ENCODE measurements at places on chromosomes 4 and X. TPM values are rescaled to one million over a fixed set of nuclear protein-coding genes. Genes with fewer than 3 reads are reported as not detected.

Gene MAGEA1
- not detected for total RNA-seq

Gene HAUS7
- total RNA-seq, result 29.6 TPM

Gene NSD2
- 120 TPM for total RNA-seq

Gene NKX3-2
- total RNA-seq, result 3.0 TPM

Gene DACH2
- total RNA-seq, result not detected

Gene ENPEP
- total RNA-seq, result 0.56 TPM

Gene MAGEB16
- not detected for total RNA-seq

Gene SLC10A4
- total RNA-seq, result not detected

DNA sequence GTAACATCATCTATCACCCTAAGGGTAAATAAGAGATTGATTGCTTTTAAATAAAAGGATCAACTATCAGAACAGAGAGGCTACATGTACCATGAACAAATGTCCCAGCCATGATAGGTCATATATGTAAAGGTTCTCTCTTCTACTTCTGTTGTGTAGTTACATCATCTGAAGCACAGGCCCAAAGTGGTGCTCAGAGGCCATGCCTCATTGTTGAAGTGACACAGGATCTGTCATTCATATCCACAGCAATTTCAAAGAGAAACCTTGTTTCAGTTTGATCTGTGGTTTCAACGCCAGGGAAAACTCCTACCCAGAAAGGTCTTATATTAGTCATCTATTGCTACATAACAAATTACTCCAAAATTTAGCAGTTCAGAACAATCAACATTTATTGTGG, 269.2 kb upstream of the MAOA start:
- H3K27me3 ChIP-seq, result no peaks in the 10 kb centered on the region
- no peak overlapping the region for H3K27ac ChIP-seq
- no peak overlapping the region for H3K4me3 ChIP-seq
- no peaks in the 10 kb centered on the region for H3K36me3 ChIP-seq

DNA sequence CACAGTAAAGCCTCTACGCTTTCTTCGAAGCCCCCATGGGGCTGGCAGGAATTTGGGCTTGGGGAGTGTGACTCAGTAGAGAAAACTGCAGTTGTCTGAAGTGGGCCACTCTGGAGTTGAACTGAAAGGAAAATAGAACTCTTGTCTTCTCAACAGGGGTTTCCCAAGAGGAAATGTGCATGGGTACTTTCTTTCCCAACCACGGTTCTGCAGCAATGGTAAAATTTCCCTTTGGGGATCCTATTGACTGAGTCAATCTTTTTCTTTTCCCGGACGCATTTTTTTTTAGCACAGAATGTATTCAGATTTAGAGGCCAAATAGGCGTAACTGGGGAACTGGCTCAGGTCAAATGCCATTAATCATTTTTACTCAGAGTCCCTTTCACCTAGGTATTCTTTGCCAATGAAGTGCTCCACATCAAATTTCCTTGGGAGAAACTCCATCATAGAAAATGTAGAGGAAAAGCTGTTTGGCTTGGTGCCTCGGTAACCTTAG, 269.3 kb downstream of the STIM2 start:
- no peaks in the 10 kb centered on the region for H3K36me3 ChIP-seq
- DNase-seq, result no peak
- no peaks in the 10 kb centered on the region for H3K4me1 ChIP-seq
- no peak overlapping the region for H3K4me3 ChIP-seq

- no peaks in the 10 kb centered on the region for H3K4me1 ChIP-seq
- peak; percentile 75 for DNase-seq
- no peaks in the 10 kb centered on the region for H3K36me3 ChIP-seq
Observed at GRCh38 chr4:169791527-169792156, 33.9 kb upstream of the HPF1 start.

DNA sequence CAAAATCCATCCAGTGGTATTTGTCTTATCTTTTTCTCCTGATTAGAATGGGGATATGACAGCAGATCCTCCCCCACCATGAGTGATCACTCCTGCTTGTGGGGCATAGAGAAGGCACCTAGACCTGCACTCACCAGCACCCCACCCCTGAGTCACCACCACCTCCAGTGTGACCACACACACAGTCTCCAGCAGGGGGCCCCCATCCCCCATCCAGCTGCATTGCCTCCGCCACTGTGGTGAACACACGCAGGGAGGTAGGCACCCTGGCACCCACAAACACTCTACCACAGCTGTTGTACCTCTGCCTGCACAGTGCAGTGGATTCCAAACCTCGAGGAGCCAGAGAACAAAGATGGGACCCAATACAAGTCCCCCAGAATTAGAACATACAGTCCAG, 9.0 kb upstream of the MAGEA8 start:
- no peak overlapping the region for H3K27ac ChIP-seq
- no peaks in the 10 kb centered on the region for H3K4me1 ChIP-seq
- H3K36me3 ChIP-seq, result no peaks in the 10 kb centered on the region
- no peaks in the 10 kb centered on the region for H3K27me3 ChIP-seq
- peak; percentile 62 for DNase-seq

DNA sequence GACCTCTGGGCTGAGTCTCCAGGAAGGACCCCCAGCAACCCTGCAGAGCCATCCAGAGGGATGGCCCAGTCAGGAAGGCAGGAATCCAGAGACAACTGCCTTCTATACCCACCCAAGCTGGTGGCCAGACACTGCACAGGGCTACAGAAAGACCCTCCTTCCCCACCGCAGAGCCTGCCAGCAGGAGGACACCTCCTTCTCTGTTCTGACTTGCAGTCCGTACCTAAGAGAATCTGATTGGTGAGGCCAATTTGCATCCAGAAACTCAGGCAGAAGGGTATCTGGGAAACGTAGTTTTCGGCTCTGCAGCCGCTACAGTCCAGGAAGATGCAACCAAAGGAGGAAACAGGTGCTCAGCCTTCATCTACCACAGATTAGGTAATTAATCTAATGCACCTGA, 155.4 kb upstream of the FRG1 start:
- H3K27me3 ChIP-seq, result no peaks in the 10 kb centered on the region
- H3K4me3 ChIP-seq, result no peak overlapping the region
- H3K36me3 ChIP-seq, result no peaks in the 10 kb centered on the region

DNA sequence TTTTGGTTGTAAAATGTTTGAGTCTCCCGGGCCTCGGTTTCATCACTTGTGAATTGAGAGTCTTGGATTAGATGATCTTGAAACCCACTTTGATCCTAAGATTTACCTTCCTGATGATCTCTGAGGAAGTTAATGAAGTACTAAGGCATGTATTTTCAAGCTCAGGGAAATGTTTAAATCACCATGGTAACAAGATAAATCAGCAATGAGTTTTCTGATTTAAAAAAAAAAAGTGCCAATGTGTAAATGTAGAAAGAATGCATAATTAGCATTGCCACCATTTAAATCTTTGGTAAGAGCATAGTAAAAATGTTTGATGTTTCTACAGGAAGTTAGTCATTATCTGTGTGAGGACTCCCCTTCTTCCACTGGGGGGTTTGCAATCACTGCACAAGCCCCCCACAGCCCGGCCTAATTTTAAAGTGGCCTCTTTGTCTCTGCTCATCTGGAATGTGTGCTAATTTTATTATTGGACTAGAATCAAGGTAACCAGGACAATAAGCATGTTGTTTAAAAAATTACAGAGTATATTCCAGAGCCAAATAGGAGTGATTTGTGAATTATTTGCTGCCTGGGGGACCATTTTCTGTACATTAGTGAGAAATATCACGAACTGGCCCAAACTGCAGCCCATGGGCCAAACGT, 93.6 kb downstream of the SLC34A2 start:
- H3K27ac ChIP-seq, result no peak overlapping the region
- no peaks in the 10 kb centered on the region for H3K27me3 ChIP-seq
- DNase-seq, result no peak
- H3K4me3 ChIP-seq, result no peak overlapping the region
- no peaks in the 10 kb centered on the region for H3K4me1 ChIP-seq

- no peak overlapping the region for H3K4me3 ChIP-seq
- H3K27me3 ChIP-seq, result no peaks in the 10 kb centered on the region
- H3K36me3 ChIP-seq, result no peaks in the 10 kb centered on the region
- no peaks in the 10 kb centered on the region for H3K4me1 ChIP-seq
- DNase-seq, result no peak
Observed at GRCh38 chr4:1583051-1583785, 100.9 kb downstream of the FAM53A start.

DNA sequence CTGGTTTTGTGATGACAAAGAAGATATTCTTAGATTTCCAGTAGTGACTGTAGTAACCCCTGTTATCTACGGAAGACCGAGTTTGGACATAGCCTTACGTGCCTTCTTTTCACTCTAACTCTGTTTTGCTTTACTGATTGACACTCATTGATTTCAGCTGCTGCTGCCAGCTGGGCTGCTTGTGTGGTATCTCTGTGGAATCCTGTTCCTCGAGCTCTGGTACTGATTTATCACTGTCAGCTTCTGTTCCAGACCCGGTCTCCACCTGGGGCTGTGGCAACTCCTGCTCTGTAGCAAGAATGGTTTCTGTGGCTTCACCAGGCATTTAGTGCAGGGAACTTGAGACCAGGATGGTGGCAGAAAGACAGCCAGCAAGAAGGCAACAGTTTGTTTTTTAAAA, 24.6 kb upstream of the LAP3 start:
- DNase-seq, result no peak
- H3K36me3 ChIP-seq, result no peaks in the 10 kb centered on the region
- no peak overlapping the region for H3K4me3 ChIP-seq
- H3K27me3 ChIP-seq, result no peaks in the 10 kb centered on the region
- no peaks in the 10 kb centered on the region for H3K4me1 ChIP-seq
- no peak overlapping the region for H3K27ac ChIP-seq

- no peak for DNase-seq
- H3K4me3 ChIP-seq, result no peak overlapping the region
- H3K4me1 ChIP-seq, result no peaks in the 10 kb centered on the region
Observed at GRCh38 chr4:30454504-30454903, 265.7 kb upstream of the PCDH7 start.

GRCh38 chrX:3161681-3162080, 120.4 kb downstream of the ARSF start:
- peaks cover 29% of the 10 kb centered on the region for H3K4me1 ChIP-seq
- H3K27me3 ChIP-seq, result no peaks in the 10 kb centered on the region
- H3K36me3 ChIP-seq, result no peaks in the 10 kb centered on the region
- H3K4me3 ChIP-seq, result no peak overlapping the region
- no peak for DNase-seq
- H3K27ac ChIP-seq, result peak overlapping the region; percentile 68

DNA sequence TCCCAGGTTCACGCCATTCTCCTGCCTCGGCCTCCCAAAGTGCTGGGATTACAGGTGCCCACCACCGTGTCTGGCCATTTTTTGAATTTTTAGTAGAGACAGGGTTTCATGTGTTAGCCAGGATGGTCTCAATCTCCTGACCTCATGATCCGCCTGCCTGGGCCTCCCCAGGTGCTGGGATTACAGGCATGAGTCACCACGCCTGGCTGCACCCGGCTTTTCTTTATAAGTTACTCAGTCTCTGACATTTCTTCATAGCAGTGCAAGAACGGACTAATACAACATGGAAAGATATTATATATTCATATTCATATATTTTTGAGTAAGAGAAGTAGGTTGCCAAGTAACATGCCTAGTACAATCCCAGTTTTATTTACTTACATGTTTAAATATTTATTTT, 22.9 kb downstream of the SHROOM3 start:
- H3K4me3 ChIP-seq, result no peak overlapping the region
- no peaks in the 10 kb centered on the region for H3K27me3 ChIP-seq
- peak overlapping the region; percentile 81 for H3K27ac ChIP-seq
- peak; percentile 21 for DNase-seq
- H3K36me3 ChIP-seq, result no peaks in the 10 kb centered on the region

DNA sequence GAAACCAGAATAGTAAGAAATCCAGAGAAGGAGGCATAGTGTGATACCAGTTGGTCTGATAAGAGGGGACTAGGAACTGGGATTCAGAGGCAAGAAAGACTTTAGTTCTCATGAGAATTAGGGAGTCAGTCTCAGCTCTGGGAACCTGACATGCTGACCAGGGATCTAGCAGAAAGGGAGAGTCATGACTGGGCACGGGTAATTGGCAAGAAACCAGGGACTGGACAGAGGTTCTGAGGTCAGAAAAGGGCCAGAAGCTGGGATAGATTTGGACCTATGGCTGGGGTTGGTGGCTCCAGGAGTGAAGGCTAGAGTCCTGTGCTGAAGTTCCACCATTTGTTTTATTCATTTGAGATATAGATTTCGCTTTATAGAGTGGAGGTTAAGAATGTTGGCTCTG, 110.2 kb upstream of the C1GALT1C1 start:
- no peaks in the 10 kb centered on the region for H3K27me3 ChIP-seq
- no peak overlapping the region for H3K4me3 ChIP-seq
- DNase-seq, result no peak
- H3K36me3 ChIP-seq, result no peaks in the 10 kb centered on the region

DNA sequence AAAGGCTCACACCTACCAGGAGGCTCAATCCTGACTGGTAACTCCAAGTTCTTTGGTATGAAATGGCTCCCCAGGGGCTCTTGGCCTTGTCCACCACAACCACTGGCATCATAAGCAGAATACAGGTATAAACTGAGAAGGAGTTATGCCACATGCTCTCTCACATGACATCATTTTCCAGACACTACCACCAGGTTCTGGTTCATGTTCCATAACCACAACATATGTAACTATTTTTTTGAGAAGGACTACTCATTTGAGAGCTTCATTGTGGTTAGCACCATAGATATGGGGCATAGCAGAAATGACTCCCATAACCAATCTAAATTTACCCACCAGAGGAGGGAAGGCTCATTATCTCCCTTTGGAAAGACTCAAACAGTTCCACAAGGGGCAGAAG, 19.6 kb downstream of the PRDM5 start:
- H3K4me1 ChIP-seq, result no peaks in the 10 kb centered on the region
- no peak overlapping the region for H3K27ac ChIP-seq
- no peak for DNase-seq
- H3K4me3 ChIP-seq, result no peak overlapping the region
- H3K27me3 ChIP-seq, result no peaks in the 10 kb centered on the region

DNA sequence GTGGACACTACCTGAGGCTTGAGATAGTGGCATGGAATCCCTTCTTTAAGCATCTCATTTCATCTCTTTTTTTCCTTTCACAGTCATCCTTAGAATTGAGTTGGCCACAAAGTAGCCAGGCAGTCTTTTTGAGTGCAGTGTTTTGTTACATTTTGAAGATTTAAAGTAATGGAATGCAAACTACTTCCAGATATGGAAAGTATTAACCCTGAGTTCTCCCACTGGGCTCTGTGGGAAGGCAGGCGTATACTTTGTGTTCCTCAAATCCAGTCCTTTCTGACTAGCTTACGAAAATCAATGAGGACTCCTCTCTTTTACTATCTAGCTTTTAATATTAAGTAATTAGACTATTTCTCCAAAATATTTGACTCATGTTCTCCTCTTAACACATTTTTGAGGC, 29.9 kb downstream of the PCDH10 start:
- H3K27me3 ChIP-seq, result no peaks in the 10 kb centered on the region
- H3K27ac ChIP-seq, result no peak overlapping the region
- H3K36me3 ChIP-seq, result no peaks in the 10 kb centered on the region

DNA sequence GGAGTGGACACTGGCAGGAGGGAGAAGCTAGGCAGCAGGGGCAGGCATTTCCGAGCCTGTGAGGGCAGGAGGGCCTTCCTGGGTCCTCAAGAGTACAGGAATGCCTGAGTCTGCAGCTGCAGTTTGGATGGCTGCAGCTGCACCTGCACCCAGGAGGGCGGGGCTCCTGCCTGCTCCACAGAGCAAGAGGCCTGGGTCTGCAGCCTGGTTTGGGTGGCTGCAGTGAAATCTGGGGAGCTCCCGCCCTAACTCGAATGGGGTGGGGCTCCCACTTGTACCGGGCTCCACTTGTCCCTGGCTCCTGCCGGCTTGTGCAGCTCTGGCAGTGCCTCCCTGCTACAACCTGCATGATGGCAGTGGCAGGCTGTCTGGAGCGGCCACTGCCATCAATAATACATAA, 436.0 kb downstream of the ARHGAP24 start:
- no peak for DNase-seq
- H3K4me3 ChIP-seq, result no peak overlapping the region
- H3K4me1 ChIP-seq, result no peaks in the 10 kb centered on the region
- no peaks in the 10 kb centered on the region for H3K27me3 ChIP-seq

GRCh38 chr4:57163530-57164459, 53.6 kb upstream of the IGFBP7 start:
- peak overlapping the region; percentile 55 for H3K4me3 ChIP-seq
- no peaks in the 10 kb centered on the region for H3K36me3 ChIP-seq
- 0 out of 2 replicates have a peak, but pooled peaks cover 5% of the 10 kb centered on the region for H3K4me1 ChIP-seq
- no peak overlapping the region for H3K27ac ChIP-seq
